ENCODE measurements at places on chromosomes 12 and 14.

DNA sequence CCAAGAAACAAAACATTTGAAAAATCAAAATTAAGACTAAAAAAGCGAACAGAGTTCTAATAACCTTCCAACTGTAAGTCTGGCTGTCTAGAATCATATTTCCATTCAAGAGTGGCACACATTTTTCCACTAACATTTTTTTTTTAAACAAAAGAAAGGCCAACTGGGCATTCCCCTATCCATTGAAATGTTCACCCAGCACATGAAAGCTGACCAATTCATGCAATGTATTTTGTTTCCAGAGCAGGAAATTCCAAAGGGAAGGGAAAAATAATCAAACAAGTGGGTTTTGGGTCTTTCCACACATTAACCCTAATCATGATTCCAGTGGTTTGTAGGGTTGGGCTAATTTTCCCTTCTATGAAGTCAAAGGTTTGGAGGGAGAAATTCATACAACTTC, 206.5 kb downstream of the CALM1 start:
- DNase-seq, result no peak

GRCh38 chr14:19917955-19918518, 2.4 kb upstream of the OR4K5 start:
- DNase-seq, result no peak

DNA sequence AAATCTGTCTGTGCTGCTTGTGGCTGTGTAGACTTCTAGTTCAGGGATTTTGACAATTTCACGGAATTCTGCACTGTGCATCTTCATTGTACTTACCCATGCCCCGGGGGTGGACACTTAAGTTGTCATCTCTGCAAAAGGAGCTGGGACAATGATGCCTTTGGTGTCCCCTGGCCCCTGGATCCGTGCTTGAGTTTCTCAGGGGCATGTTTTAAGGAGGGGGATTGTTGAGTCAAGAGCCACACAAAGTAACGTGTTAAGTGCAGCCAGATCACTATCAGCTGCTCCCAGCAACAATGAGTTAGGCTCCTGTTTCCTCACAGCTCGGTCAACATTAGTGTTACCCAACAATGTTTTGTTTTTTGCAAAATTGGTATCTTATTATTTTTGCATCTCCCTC, 305.0 kb upstream of the DIO3 start:
- DNase-seq, result no peak

DNA sequence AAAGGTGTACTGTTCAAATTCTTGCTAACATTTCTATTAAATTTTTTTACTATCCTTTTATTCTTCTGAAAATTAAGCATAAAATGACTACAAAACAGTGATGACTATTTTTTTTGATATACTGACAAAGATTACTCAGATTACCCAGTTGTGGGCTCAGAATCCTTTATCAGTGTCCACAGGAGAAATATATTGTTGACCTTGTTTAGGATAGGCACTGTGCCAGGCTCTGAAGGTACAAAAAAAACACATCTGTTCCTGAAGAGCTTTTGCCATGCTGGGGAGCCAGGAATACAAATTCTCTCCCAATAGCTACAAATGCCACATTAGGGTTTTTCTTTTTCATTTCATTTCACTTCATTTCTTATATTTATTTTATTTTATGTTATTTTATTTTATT, 26.9 kb upstream of the GCH1 start:
- no peak for DNase-seq

DNA sequence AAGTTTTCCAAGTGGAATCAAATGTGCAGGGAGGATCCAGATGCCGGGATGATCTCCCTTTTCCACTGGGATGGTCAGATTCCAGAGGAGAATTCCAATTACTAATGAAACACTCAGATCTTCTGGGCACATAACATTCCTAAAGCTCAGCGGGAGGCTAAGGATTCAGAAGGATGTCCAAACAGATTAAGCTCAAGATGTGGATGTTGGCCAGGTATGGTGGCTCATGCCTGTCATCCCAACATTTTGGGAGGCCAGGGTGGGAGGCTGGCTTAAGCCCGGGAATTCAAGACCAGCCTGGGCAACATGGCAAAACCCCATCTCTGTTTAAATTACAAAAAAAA, 62.0 kb upstream of the PNMA1 start:
- no peak for DNase-seq

GRCh38 chr12:57590864-57591781, at the start of gene PIP4K2C:
Gene PIP4K2C, plus strand, starts transcription at chr12:57591192. Its CDS starts 98 bp downstream, at chr12:57591290.
- peak; percentile 60 for DNase-seq

GRCh38 chr12:5548152-5548943, 116.4 kb downstream of the NTF3 start:
- DNase-seq, result no peak

- no peak for DNase-seq
Measured at GRCh38 chr12:53044052-53044581, 5.7 kb upstream of the TNS2 start.

DNA sequence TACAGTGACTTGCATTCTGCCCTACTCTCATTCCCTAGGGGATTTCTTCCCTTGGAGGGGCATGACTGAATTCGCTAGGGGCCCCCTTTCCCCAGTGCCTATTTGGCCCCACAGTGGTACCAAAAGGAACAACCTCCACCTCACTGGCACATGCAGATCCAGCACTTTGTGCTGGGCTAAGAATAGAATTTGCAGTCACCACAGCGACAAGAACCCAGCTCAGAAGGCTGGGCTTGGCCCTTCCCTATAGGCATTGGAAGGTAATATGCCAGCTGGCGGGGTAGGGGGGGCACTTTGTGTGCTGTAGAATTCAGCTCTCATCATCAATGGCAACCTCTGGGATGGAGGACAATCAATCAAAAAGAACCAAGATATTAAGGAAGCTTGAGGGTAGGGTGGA, 13.9 kb downstream of the BAZ2A start:
- no peak for DNase-seq

DNA sequence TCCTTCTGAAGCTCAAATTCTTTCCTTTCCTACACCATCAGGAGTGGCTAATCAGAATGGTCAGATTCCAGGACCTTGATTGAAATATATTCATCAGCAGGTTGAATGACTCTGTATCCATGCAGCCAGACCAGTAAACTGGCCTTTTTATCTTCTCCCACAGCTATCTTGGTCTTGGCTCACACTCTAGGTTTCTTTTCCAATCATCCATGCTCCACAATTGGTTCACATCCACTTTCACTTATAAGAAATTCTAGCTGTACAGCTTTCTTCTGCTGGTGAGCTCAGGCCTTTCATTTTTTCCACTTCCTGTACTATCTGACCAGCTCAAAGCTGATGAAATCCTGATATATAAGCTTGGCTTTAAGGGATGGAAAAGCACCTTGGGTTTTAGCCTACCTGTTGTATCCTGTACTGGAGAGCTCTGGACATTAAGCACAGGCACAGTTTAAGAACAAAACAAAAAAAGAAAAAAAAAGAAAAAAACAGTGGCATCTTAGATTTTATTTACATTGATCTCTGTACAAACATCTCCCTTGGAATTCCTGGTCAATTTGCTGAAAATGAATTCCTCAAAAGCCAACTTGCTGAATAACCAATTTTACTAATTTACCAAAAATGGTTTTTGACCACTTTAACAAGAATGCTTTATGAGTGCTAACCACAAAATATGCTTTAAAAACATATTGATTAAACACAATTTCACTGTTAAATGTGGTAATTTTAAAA, 91.6 kb upstream of the PAWR start:
- no peak for DNase-seq

GRCh38 chr12:90058704-90059103, 350.1 kb upstream of the ATP2B1 start:
- no peak for DNase-seq

GRCh38 chr12:81255456-81255855, 177.6 kb downstream of the ACSS3 start:
- DNase-seq, result no peak

DNA sequence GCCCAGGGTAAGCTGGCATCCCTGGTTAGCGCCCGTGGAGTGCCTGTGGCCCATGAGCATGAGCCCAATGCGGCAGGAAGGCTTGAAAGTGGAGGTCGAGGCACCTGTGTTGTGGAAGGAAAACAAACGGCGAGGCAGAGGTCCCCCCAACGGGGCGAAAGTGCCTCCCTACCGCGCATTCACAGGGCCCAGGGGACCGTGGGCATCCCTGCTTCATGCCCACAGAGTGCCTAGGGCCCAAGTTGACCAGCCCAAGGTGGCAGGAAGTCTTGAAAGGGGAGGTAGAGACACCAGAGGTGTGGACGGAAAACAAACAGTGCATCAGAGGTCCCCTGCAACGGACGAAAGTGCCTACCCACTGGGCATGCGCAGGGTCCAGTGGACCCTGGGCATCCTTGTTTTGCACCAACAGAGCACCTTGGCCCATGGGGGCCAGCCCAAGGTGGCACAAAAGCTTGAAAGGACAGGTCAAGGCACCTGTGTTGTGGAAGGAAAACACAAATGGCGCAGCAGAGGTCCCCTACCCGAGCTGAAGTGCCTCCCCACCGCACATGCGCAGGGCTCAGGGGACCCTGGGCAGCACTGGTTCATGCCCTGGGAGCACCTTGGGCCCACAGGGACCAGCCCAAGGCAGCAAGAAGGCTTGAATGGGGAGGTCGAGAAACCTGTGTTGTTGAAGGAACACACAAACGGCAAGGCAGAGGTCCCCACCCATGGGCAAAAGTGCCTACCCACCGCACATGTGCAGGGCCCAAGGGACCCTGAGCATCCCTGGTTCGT, 377.5 kb downstream of the ALG10 start:
- no peak for DNase-seq

- DNase-seq, result no peak
Measured at GRCh38 chr14:61112506-61112905, 131.5 kb downstream of the SLC38A6 start.

DNA sequence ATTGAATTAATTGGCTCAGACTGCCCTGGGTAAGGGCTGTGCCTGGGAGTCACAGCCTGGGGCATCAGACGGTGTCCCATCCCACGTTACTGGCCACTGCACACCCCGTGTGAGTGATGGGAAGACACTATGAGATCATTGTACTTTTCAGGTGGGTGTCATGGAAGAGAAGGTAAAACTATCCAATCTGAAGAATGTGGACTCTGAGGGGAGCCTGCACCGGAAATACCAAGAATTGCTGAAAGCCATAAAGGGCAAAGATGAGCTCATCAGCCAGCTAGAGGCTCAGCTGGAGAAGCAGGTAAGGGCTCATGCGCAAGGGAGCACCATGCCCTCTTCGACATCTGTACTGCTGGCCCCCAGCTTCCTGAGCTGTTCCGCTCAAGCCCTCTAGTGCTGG, 24.0 kb downstream of the PLEKHH1 start:
- DNase-seq, result no peak

GRCh38 chr12:49966511-49967041, 4.9 kb downstream of the AQP5 start:
- no peak for DNase-seq

DNA sequence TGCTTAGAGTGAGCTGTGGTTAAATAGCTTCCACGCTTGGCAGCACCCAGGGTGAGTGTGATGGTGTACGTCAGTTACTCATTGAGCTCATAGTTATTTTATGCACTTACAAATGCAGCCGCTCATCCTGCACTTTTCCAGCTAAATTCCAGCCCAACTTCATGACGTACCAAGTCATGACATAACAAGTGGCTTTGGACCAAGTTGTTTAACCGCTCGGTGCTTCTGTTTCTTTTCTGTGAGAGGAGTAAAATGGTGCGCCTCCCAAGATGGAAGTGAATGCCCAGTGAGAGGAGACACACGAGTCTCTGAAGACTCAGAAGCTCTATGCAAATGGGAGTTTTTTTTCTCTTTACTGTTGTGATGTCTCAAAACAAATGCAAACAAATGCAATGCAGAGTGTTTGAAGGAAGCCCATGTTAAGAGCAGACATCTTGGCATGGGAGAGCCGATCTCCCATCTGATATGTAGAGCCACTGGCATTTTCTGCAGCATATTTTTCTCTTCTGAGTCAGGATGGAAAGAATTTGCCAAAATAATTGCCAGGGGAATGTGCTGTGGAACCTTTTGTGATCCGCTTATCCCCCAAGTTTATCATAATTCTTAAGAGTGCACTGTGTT, 72.2 kb downstream of the FBXW8 start:
- DNase-seq, result no peak

DNA sequence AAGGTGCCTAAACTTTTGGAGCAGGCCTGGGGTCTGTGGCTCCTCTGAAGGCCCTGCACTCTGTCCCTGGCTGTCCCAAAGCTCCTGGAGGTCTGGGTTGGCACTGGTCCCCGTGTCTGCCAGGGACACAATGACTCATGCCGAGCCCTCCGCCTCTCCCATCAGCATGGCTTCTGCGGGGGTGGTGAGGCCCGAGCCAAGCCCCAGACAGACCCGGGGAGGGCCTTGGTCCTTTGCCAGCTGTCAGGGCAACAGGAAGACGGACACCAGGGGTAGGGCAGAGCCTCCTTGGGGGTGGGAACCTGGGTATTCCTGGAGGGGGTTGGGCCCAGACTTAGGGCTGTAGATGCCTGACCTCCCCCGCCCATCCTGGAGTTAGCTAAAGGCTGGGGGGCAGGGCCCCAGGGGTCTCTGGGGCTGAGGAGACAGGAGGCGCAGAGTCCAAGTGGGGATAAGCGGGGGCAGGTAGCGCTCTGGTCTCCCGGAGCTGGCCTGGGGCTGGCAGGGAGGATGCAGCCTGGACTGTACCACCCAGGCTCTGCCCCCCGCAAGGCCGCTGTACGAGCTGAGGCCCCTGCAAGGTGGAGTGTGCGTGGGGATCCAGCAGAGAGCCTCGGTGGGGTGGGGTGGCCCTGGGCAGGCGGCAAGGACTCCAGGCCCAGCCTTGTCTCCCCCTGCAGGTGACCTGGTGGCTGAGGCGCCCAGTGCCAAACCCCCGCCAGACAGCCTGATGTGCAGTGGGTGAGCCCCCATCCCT, 16.4 kb upstream of the PUS1 start:
- DNase-seq, result no peak

- DNase-seq, result no peak
Measured at GRCh38 chr14:69214393-69214792, 23.1 kb downstream of the EXD2 start.

DNA sequence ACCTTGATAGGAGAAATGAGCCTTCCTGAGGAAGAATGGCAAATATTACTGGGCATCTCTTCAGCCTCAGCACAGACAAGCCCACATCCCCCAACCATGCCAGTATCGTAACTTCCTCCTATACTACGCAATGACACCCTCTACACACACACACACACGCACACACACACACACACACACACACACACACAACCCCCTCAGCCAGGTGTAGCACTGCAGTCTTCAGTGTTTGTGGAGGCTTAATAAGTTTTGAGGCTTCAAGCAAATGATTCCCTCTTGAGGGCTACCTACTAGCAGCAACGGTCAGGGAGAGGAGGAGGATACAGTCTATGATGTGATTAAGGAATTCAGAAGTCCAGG, 1.6 kb downstream of the DGKA start:
- DNase-seq, result peak; percentile 67

- DNase-seq, result no peak
Measured at GRCh38 chr12:108237272-108237671, 101.8 kb downstream of the CMKLR1 start.

- no peak for DNase-seq
Measured at GRCh38 chr12:12819752-12820311, 6.7 kb downstream of the DDX47 start.

GRCh38 chr12:93163260-93164036, 214.3 kb upstream of the NUDT4 start:
- DNase-seq, result peak; percentile 33

GRCh38 chr12:104877103-104877705, 80.9 kb downstream of the SLC41A2 start:
- DNase-seq, result peak; percentile 32

- peak; percentile 58 for DNase-seq
Measured at GRCh38 chr12:119666226-119666795, 1.6 kb upstream of the PRKAB1 start.

GRCh38 chr12:122244565-122245371, 18.9 kb upstream of the DIABLO start:
- no peak for DNase-seq

- DNase-seq, result no peak
Measured at GRCh38 chr12:26817183-26817591, 15.8 kb downstream of the ITPR2 start.

Data from CD14-positive monocyte (primary cell).